ENCODE measurements at places on chromosomes 7 and 10.

GRCh38 chr10:35447693-35448407 is 111.5 kb downstream of the CCNY start:
- DNase-seq: peak; percentile 11

DNA sequence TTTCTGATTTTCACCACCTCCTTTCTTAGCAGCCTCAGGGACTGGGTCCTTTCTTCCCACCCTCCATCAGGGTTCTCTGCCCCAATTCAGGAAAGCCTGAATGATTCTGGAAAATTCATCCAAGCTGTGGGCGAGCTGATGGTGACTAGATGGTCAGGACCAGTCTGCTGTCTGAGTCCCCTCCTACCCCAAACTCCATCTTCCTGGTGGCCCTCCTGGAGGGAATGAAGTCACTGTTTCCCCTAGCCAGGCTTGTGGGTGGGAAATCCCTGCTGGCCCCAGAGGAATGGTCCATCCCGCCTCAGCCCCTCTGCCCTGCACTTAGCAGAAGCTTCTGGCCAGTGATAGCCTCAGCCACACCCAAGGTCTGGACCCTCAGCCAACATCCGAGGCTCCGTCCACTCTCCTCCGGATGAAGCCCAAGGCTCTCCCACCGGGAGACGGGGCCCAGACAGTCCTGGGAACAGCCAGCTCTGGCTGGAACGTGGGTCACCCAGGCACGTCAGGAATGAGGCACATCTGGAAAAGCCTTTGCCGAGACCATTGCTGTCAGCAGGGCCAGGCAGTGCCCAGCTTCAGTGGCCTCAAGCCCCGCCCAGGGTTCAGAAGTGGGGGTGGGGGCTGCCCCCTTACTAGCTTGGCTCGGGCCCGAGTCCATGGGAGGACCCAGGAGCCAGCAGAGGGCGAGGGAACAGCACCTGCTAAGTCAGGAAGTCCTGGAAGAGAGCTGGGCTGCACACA is 4.0 kb upstream of the AQP1 start:
- DNase-seq: no peak

DNA sequence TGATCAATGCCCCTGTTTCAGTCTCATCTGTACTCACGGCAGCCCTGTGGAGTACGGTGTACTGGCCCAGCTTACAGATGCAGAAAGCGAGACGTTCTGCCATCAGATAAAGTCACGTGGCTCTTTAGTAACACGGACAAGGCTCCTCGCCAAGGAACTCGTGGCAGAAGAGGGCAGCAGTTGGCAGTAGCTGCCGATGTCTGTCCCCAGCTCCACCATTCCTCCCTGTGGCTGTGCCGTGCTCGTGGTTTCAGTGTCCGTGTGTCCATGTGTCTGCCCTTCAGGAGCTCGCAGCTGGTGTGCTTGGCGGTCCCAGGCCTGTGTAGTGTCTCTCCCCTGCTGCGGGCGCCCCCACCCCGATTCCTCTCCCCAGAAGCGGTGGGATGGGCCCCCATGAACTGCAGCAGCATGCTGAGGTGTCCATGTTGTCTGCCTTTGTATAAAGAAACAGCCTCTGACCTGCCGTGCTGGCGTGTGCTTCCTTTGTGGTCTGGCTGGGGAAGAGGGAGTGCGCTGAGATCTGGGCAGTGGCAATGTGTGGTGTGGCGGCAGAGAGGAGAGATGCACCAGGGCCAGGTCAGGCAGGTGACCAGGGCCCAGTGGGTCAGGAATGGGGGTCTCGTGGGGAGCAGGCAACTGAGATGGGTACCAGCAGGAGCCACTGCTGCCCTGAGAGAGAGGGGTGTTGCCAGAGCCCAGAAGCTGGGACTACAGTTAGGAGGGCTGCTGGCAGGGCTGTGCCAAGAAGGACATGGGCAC is 9.8 kb downstream of the RHBDD2 start:
- no peak for DNase-seq

DNA sequence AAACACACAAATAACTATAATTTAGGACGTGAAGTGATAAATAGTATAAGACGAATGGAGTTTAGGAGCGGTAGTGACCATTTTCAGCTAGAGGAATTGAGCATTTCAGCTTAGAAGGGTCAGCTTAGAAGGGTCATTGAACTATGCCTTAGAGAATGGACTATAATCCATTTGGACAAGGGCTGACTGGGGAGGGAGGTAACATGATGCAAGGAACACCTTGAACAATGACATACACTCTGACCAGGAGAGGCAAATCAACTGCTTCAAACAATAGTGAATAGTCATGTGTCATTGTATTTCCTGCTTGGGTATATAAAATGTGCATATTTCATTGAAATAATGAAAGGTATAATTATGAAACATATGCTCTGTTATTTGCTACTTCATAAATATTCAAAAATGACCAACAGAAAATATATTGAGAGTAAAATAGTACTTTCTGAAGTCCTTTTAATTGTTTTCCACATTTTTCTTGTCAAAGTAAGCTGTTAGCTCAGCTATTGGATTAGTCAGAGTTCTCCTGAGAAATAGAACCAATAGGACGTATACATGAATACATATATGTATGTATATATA is 40.5 kb upstream of the WASL start:
- DNase-seq: no peak

- DNase-seq: no peak
Observed at GRCh38 chr10:85851325-85851724, 515.3 kb downstream of the GRID1 start.

- no peak for DNase-seq
Observed at GRCh38 chr7:117827862-117828261, 45.4 kb downstream of the CTTNBP2 start.

All from NCI-H1694 treated with DMSO at 0.1 percent for 48 hours (cell line).